Tongue (tissue), 3 donors: ENCODE measurements at places on chromosomes 6 and 20. TPM values are rescaled to one million over a fixed set of nuclear protein-coding genes. Genes with fewer than 3 reads are reported as not detected.
A peak's percentile ranks its signal among the peaks of the same experiment; 100 is the strongest.

DNA sequence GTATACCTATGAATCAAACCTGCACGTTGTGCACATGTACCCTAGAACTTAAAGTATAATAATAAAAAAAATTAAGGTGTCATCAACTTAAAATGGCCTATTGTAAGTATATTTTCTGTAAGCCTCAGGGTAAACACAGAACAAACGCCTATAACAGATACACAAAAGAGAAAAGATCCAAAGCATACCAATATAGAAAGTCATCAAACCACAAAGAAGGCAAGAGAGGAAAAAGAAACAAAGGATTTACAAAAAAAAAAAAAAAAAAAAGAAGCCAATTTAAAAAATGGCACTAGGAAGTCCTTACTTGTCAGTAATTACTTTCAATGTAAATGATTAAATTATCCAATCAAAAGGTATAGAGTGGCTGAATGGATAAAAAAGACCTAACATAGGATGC, 24.6 kb upstream of the ASF1A start:
- no peak for DNase-seq

DNA sequence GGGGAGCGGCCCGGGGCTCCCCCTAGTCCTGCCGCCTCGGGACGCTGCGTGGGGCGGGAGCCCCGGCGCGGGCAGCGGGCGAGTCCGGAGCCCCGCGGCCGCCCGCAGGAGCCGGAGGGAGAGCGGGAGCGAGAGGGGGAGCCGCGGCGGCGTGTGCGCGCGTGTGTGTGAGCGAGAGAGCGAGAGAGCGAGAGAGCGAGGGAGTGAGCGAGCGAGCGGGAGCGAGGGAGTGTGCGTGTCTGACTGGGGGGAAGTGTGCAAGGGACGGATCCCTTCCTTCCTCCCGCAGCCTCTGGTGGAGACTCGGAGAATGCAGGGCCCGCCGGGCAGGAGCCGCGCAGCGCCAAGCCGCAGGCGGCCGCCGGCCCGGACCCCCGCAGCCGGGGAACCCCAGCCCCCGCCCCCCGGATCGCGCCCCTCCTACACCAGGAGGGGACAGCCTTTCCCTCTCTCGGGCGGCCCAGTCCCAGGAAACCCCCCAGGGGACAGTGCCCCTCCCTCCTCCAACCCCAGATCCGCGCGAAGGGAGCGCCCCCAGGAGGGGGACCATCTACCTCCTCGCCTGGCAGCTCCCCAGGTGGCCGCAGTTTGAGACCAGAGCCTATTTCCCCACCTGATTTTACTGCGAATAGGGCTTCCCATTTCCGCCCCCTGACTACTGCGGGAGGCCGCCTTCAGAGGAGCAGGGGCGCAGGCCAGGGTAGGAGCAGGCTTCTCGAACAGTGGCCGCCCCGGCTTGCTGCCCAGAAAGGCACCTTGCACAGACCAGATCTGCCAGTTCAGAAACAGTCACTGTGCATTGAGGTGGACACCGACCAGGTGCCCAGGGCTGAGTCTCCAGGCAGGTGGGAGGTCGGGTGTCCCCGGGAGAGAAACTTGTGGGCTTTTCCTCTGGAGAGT, at the start of gene CDH22:
Gene CDH22, minus strand, starts transcription at position 241 of the 900 bp plus-strand sequence. CDS start 57,204 bp downstream, outside the sequence.
- peak; percentile 59 for DNase-seq

DNA sequence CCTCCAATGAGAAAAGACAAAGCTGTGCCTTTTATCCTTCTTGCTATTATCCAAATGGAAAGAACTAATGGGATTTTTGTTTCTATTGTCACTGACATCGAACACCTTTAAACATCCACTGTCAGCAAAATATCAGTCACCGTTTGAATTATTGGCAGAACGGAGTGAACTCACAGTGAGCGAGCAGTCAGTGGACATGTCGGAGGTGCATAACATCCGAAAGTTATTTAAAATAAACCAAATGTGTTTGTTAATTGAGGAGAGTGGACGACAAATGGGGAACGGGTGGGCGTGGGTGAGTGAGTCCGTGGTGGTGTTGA, 38.8 kb downstream of the PMEPA1 start:
- DNase-seq = no peak

The TDRD6 gene
- total RNA-seq = 1.4 TPM

DNA sequence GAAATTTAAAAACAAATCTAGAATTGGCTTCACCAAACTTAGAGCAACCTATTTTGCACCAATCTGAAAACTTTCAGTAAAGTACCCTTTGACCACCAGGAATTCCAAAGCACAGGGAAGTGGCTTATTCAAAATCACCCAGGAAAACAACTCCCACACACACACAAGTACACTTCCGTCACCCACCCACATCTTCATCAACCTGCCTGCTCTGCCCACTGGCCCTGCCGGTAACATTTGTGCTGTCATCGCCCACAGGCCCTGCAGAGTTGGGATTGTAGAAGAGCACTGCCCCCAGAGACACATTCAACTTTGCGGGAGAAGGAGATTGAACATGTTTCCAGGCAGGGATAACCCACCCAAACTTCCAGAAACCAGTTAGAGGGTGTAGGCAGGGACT, 19.3 kb upstream of the SCML4 start:
- no peak for DNase-seq

DNA sequence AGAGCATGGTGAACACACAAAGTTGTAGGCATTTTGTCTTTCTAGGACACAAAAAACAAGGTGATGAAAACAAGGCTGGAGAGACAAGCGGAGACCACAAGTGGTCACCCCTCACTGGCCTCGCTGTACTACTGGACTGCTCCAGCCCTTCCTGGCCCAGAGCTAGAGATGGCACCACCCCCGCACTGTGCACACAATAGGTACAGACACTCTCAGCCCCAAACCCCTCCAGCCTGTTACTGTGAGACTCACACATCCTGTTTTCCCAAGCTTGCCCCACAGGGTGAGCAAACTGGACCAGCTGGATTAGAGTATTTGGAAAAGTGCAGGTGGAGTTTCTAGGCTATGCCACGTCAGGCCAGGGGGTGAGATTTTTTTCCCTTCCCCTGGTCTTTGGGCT, 8.4 kb upstream of the ZSWIM1 start:
- no peak for DNase-seq

DNA sequence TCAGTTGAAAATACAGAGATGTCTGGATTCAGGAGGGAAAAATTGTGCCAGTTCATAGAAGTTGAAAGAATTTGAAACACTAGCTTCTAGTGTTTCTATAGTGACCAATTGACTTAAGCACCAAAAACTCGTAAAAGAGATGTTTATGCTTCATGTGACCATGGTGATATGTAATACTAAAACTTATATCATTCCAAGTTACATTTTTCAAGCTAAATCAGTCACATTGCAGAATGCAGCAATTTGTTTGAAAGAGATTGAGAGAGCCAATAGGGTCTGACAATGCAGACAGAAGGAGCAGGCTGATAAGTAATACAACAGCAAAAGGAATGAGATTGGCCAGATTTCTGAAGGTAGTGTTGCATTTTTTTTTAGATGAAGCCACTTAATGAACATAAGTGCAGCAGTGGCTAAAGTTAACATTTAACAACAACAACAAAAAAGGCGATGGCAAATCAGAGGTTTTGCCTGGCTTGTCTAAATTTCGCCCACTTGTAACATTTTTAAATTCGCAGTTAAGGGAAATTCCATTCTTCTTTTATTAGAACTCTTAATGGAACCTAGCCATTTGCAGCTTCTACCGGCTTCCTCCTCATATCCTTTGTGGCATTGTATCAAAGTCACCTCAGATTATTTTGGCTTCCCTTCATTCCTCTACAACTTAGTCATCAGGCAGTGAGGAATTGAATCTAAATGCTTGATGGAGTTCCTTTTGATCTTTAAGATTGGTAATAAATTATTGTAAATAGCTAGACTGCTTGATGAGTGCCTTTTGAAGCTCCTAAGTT, 484.0 kb upstream of the SOX4 start:
- peak; percentile 75 for DNase-seq

DNA sequence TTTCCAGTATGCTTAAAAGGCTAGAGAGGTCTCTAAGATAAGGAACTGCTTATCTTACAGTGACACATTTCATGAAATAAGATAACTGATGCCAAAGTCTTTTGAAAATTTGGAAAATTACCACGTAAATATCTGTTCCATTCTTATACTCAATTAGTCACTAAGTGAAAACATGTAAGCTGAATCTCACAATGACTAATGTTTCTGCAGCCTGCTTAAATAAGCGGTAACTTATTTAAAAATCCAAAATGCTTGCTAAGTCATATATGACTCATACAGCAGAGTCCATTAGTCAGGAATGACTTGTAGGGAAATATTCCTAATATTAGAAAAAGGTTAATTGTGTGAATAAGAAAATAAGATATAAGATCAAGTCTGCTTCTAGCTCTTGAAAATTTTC, 27.8 kb upstream of the LGSN start:
- no peak for DNase-seq

The POU5F1 gene
- 7.5 TPM for total RNA-seq

The FAM184A gene
- total RNA-seq = 16.4 TPM

The TFAP2C gene
- 9.2 TPM for total RNA-seq

The RGS17 gene
- 1.0 TPM for total RNA-seq

The RUNX2 gene
- total RNA-seq = 1.7 TPM

GRCh38 chr6:25930532-25931410, at the start of gene SLC17A2:
TSS of gene SLC17A2 (minus strand) at chr6:25930691. CDS start at chr6:25925796, 4,895 bp downstream.
- DNase-seq = no peak

GRCh38 chr6:38651121-38651784, 11.5 kb upstream of the BTBD9 start:
- DNase-seq = no peak

DNA sequence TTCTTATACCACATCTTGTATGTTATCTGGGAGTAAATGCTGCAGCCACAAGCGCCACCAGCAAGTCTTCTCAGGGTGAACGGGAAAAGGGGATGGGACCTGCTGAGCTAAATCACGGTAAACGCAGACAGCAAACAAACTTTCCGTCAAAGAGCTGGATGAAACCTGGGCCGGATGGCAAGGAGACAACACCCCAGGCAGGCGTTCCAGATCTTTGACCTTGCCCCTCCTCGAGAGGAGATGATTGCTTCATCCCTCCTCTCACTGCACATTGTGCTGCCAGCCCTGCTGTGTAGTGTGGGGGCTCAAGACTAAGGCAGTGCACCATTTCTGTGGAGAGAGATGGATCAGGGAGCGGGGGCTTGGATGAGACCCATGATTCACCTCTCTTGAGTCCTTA, 9.8 kb downstream of the RAET1E start:
- no peak for DNase-seq

The TUBB2B gene
- total RNA-seq = 87.5 TPM

The PET117 gene
- total RNA-seq = 11.8 TPM

DNA sequence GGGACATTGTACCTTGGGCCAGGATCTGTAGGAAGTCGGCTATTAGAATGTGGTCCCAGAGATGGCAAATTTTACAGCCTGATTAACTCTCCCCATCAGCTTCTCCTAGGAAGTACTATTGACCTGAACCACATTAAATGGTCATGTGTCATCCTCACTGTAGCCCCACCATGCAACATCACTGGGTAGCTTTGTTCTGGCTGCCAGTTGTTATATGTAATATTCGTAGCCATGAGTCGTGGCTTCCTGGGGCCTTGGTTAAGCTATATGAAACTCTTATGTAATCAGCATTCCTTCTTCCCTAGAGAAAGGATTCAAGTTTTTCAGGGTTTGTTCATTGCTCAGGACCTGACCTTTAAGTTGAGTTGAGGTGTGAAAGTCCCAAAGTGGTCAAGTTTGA, 125.7 kb downstream of the ANKS1A start:
- DNase-seq = no peak

DNA sequence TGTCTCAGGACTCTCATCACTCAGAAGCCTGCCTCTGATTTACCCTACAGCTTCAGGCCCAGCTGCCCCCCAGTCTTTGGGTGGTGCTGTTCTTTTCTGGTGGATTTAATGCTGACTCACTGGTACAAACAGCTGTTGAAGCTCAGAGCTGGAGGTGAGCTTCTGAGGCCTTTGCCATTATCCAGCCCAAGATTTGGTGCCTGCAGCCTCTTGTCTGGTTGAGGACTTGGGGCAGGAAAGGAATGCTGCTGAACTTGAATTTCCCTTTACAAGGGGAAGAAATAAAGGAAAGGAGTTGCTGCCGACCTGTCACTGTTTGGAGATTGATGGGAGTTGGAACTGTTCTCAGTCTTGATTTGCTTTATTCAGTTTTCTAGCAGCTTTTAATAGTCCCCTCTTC, 19.8 kb downstream of the ABCF1 start:
- peak; percentile 61 for DNase-seq

DNA sequence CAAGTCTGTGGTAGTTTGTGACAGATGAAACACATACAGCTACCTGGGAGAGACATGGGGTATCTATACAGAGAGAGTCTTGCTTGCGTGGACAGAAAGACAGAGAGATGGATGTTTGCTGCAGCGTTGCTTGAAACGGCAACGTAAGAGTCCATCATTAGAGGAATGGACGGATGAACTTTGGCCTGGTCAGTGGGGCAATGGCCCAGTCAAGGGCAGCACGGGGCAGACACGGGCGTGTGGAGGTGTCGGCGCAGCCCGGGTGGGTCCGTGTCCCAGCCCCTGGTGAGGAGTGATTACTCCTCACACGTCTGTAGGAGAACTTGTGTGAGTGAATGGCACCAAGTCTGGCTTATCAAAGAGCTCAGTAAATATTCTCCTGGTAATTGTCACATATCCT, 21.9 kb downstream of the DACT2 start:
- no peak for DNase-seq

DNA sequence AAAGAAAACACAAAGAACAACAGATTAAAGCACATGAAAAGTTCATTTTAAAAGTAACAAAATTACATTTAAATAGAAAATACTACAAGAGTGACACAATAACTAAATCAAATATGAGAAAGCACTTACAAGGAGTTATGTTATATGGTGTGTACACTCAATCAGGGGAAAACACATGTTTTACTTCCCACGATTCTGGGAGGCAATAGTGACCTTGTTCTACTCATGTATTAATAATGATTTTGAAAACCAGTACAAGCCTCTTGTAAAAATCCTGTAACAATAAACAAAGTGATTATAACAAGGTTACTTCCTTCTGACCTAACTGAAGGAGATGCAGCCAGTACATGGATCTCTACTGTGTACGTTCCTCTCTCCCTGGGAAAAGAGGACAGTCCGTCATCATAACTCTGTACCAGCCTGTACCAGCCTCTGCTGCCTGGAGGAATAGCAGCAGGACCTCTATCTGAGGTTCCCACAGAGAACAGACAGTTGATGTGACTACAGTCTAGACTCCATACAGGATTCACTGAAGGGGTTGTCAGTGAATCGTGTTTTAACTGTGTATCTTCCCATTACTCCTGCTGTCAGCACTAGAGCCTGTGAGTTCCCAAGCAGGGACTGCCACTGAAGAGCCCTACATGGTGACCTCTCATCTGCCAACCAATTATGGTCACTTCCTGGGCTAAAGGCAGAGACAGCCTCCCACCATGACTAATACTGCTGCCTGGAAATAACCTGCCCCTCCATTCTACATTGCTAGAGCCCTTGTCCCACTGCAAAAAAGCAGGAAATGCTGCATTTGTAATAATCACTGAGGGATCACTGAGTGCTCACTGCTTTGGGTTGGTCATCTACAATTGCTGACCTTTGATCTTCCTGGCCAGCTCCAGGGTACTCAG, 149.7 kb downstream of the KIF16B start:
- no peak for DNase-seq

- no peak for DNase-seq
These were observed 435.5 kb upstream of the PLCB4 start for GRCh38 chr20:8633366-8633765.

GRCh38 chr6:1663511-1663910, 53.8 kb downstream of the FOXC1 start:
- DNase-seq = no peak
